ENCODE measurements at places on chromosomes 2 and 18.

DNA sequence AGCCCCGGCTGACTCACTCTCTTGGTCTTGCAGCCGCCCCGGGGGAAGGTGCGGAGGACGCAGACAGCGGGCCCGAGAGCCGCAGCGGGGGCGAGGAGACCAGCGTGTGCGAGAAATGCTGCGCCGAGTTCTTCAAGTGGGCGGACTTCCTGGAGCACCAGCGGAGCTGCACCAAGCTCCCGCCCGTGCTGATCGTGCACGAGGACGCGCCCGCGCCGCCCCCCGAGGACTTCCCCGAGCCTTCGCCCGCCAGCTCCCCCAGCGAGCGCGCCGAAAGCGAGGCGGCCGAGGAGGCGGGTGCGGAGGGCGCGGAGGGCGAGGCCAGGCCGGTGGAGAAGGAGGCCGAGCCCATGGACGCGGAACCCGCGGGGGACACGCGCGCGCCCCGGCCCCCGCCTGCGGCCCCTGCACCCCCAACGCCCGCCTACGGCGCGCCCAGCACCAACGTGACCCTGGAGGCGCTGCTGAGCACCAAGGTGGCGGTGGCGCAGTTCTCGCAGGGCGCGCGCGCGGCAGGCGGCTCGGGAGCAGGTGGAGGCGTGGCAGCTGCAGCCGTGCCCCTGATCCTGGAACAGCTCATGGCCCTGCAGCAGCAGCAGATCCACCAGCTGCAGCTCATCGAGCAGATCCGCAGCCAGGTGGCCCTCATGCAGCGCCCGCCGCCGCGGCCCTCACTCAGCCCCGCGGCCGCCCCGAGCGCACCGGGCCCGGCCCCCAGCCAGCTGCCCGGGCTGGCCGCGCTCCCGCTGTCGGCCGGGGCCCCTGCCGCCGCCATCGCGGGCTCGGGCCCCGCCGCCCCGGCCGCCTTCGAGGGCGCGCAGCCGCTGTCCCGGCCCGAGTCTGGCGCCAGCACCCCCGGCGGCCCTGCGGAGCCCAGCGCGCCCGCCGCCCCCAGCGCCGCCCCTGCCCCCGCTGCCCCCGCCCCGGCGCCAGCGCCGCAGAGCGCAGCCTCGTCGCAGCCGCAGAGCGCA, 12.7 kb downstream of the SALL3 start:
- DNase-seq = no peak

- DNase-seq = no peak
Observed at GRCh38 chr2:11343650-11344341, 640 bp downstream of the ROCK2 start.

DNA sequence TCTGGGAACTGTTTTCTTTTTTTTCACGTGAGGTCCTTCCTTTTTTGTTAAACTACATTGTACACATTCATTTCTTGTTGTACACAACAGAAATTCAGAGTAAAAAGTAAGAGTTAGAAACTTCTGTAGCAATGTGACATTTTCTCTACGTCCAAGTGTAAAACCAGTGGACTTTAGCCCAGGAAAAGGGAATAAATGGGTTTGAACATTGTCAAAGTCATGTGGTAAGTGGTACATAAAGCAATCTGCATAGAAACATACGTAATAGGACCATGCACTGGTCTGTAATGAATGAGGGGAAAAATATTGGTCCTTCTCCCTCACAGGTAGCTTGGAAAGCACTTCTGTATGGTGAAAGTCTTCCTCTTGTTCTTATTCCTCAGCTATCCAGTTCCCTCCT, 421.4 kb downstream of the SETBP1 start:
- no peak for DNase-seq

DNA sequence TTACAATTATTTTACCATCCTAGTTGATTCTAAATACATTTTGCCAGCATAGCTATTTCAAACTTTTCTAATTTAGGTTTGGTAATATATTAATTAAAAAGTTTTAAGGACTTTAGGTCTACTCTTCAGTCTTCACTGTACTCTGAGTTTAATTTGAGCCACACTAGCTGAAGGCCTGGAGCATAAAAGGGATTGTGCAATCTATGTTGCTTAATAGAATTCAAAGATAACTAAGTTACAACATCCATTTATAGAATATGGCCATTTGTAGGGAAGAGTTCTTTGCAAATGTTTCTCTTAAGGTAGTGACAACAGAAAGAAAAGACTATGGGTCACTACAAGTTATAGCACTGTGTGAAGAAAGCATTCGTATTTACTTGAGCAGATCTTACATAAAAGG, 702.2 kb upstream of the NRXN1 start:
- DNase-seq = peak; percentile 75

DNA sequence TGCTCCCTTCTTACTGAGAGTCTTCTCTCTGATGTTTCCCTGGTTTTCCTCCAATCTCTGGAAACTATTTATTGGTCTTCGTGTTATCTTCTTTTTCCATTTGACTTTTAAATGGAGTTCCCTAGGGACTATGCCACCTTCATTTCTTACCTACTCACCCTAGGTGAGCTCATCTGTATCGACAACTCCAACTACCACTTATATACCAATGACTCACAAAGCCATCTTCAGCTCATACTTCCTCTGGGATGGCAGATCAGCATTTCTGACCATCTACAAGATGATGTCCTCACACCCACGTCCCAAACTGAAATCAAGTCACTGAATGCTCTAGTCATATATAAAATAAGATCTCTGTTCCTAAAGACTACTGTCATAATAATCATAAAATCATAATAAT, 40.6 kb downstream of the CFAP210 start:
- DNase-seq = no peak

Data from amniotic epithelial cell (primary cell).